Activated CD4-positive, alpha-beta T cell treated with anti-CD3 and anti-CD28 coated beads for 1 hour (primary cell): ENCODE measurements at places on chromosomes 3 and 15.

DNA sequence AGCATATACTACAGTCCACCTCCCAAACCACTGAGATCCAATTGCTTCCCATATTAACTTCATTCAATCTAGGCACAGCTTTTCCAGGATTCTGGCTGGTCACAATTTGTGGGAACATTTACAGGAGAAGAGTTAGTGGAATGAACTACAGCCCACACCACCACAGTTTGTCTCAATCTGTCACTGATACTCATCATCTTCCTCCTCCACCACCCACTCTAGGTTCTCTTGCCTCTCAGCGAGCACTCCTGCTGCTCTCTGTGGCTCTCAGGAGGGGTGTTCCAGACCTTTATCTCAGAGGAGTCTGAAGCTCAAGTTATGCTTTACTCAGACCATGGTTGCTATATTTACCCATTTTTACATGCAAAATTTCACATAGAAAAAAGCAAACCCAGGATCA is 25.9 kb upstream of the PLA2G4D start:
- DNase-seq, result no peak

GRCh38 chr3:157238457-157238856 is 78.5 kb upstream of the CCNL1 start:
- DNase-seq, result no peak

DNA sequence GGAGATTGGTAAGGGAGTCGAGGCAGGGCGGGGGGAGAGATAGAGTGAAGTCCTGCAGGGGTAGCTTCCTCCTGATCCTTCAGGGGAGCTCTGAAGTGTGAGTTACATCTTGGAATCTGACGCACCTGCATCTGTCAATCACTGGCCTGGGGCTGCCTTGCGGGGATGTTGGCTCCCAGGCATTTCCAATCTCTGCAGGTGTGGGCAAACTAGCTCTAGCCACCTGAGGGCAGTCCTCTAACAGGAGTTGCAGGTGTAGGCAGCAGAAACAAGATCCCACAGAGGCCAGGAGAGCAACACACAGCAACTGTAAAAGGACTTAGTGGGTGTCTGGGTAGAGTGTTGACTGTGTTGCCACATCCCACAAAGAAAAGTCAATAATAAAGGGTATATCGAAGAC is 63.6 kb downstream of the ZNF621 start:
- no peak for DNase-seq

GRCh38 chr3:38039101-38039898 is at the start of gene DLEC1:
Gene DLEC1 (plus strand): TSS chr3:38039208. CDS start chr3:38039226, 18 bp downstream.
- peak; percentile 71 for DNase-seq

- peak; percentile 55 for DNase-seq
These were observed 1.1 kb upstream of the IGF1R start for GRCh38 chr15:98647026-98647773.

DNA sequence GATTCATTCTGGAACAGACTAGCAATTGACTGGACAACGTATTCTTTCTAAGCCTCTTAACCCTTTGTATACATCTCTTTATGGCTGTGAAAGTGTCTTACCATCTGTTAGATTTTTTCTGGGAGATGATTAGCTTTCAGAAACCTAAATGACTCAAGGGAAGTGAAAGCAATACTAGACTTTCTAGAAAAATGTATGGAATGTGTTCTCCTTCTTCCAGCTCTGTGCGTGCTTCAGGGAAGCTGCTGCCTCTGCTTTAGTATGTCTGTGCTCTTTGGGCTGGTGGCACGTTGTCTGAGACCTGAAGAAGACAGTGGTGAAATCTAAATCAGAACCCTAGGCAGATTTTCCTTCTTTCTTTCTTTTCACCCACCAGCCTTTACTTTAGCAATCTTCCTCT is 89.5 kb downstream of the ITPR1 start:
- DNase-seq, result no peak

GRCh38 chr3:11924518-11924917 is 77.8 kb upstream of the TAMM41 start:
- DNase-seq, result no peak

- DNase-seq, result no peak
These were observed 27.9 kb downstream of the TP53BP1 start for GRCh38 chr15:43465100-43465499.

GRCh38 chr3:192833177-192833890 is 84.3 kb downstream of the MB21D2 start:
- no peak for DNase-seq

DNA sequence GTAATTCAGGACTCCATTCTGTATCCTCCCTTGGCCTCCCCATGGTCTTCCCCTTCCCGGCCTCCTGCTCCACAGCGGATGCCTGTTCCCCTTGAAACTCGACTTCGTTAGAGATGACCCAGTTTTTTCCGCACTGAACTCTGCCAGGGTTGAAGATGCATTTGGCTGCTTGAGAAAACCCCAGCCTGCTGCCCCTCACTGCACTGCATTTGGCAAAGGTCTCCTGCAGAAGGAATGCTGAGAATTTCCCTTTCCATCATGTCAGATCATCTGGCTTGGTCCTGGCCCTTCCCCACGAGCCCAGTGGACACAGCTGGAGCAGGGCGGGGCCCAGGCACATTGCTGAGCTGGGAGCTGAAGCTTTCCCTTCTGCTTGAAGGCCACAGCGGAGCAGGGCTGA is 37.6 kb upstream of the RGMA start:
- no peak for DNase-seq

- no peak for DNase-seq
These were observed 254.9 kb upstream of the GOLGA6L4 start for GRCh38 chr15:83980637-83981036.

- no peak for DNase-seq
These were observed 20.8 kb downstream of the ATP13A3 start for GRCh38 chr3:194465920-194466570.

GRCh38 chr3:17110660-17111396 is 226.1 kb downstream of the PLCL2 start:
- DNase-seq, result no peak
